Activated T-helper 1 cell treated with anti-CD3 and anti-CD28 coated beads, Interleukin-12 subunit alpha, Interleukin-12 subunit beta, Interleukin-2, Interleukin-4 antibody, amounts not matched to agents 30 ng/mL and 10 ng/mL and 1 ng/mL, durations not matched to agents 14 hours and 24 hours and 36 hours (primary cell): ENCODE measurements at places on chromosomes 16 and 17. TPM values are rescaled to one million over a fixed set of nuclear protein-coding genes. Genes with fewer than 3 reads are reported as not detected.
A peak's percentile ranks its signal among the peaks of the same experiment; 100 is the strongest.

GRCh38 chr16:20314575-20314974, 12.7 kb downstream of the GP2 start:
- no peaks in the 10 kb centered on the region for H3K4me1 ChIP-seq
- no peak overlapping the region for H3K27ac ChIP-seq
- no peaks in the 10 kb centered on the region for H3K27me3 ChIP-seq
- no peak overlapping the region for H3K4me3 ChIP-seq

Gene MLST8
- total RNA-seq = 57.0 and 61.9 TPM in 2 replicates

GRCh38 chr17:76989519-76989918, 121.3 kb downstream of the MGAT5B start:
- H3K27ac ChIP-seq = no peak overlapping the region
- no peak for DNase-seq
- H3K27me3 ChIP-seq = no peaks in the 10 kb centered on the region
- H3K36me3 ChIP-seq = no peaks in the 10 kb centered on the region
- no peak overlapping the region for H3K4me3 ChIP-seq

DNA sequence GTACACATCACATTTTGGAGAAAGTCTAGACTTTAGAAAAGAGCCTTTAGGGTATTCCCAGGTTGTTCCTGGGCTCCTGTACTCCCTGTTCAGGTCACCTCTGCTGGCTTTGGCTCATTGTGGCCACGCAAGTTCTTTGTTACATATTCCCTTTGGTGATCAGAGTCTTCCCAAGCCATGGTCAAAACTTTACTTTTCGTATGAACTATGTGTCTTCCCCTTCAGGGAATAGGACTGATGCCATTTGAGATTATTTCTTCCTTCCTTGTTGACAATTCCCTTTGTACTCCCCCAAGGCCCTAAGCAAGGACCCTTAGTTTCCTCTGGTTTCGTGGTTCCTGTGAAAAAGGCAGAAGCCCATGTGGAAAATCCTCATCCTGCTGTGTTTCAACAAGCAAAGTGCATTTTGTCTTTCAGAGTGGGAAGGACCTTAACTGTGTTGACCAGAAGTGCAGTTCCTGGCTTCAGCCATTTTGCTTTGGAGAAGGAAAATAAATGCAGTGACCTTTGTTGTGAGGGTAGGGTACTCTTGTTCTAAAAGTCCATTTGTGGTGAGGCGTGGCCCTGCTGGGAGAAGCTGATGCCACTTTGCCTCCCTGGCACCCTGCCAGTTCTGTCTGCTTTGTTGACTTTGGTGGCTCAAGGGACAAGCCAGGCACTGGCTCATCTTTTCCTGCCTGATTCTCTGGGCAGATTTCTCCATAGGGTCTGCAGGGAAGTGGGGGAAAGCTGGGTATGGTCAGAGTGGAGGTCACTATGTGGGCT, 55.1 kb downstream of the ZNRF1 start:
- H3K27ac ChIP-seq = no peak overlapping the region
- H3K27me3 ChIP-seq = no peaks in the 10 kb centered on the region
- H3K4me1 ChIP-seq = peaks cover 36% of the 10 kb centered on the region
- no peak for DNase-seq
- peaks cover 30% of the 10 kb centered on the region for H3K36me3 ChIP-seq
- H3K4me3 ChIP-seq = no peak overlapping the region

Gene VAT1L
- not detected in 2 replicates for total RNA-seq

DNA sequence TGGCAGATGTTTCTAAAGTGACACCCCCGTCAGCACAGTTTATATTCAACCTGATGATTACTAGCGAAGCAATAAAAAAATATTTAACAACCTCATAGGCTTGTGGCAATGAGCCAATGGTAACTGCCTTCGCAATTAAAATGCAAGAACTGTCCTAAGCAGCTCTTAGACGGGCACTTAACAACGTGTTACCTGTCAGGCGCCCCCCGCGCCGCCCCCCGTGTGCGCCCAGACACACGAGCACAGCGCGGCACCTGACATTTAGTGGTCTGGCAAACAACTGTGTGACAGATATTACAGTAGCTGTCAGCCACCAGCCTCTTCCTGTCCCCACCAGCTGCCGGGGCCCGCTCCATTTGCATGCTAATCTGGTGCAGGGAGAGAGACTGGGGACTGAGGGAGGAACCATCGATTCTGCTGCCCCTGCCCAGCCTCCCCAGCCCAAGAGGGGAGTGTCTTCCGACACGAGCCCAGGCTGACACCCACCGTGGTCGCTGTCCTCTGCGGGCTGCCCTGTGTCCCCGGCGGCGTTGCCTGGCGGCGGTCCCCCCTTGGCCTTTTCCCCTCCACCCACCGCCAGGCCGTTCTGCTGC, 12.7 kb downstream of the NDUFAF8 start:
- no peak overlapping the region for H3K27ac ChIP-seq
- no peak for DNase-seq
- H3K4me3 ChIP-seq = no peak overlapping the region
- no peaks in the 10 kb centered on the region for H3K4me1 ChIP-seq

Gene ADAMTS18
- 0.05 TPM in 1 of 2 replicates, not detected in the other for total RNA-seq

- H3K4me3 ChIP-seq = no peak overlapping the region
- H3K27ac ChIP-seq = no peak overlapping the region
- no peaks in the 10 kb centered on the region for H3K4me1 ChIP-seq
- no peak for DNase-seq
- H3K27me3 ChIP-seq = no peaks in the 10 kb centered on the region
- H3K36me3 ChIP-seq = no peaks in the 10 kb centered on the region
Measured at GRCh38 chr16:29314292-29314934, 92.1 kb downstream of the NPIPB11 start.

DNA sequence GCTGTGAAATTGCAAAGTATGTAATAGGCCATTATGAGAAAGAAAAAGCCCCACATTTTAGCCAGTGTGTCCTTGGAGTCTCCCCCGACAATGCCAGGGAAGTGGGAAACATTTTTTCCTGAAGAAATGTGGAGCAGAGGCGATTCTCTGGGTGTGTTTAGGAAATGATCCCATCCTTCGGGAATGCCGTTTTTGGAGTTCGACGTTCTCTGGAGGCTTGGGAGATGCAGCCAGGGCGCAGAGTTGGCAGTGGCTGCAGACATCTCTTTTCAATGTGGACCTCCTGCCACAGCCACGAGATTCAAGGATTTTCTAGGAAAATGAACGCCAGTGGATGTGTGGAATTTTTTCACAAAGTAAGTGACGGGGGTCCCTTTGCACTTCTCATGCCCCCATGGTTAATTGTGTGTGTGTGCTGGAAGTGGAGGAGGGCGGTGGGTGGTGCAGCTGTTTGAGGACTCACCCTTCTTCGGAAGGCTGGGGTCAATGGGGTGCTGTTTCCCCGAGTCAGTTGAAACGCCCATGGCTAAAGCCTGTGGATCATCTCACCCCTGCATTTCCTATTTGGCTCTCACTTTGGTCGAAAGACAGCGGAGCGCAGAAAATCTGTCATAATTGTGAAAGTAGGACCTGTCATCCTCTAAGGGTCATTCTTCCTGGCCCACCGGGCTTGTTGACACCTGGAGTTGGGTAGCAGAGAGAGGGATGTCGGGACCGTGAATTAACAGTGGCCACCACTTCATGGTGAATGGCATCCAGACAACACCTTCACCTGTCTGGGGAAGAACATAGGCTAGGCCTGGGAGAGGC, 73.2 kb downstream of the CMIP start:
- peaks cover 52% of the 10 kb centered on the region for H3K4me1 ChIP-seq
- no peak overlapping the region for H3K27ac ChIP-seq
- no peak for DNase-seq
- no peak overlapping the region for H3K4me3 ChIP-seq
- H3K36me3 ChIP-seq = peaks cover 2% of the 10 kb centered on the region
- H3K27me3 ChIP-seq = no peaks in the 10 kb centered on the region

Gene TMEM238L
- not detected in 2 replicates for total RNA-seq

Gene DRC7
- not detected in 2 replicates for total RNA-seq

- H3K36me3 ChIP-seq = no peaks in the 10 kb centered on the region
- H3K4me1 ChIP-seq = no peaks in the 10 kb centered on the region
Measured at GRCh38 chr16:49497466-49497865, 123.9 kb downstream of the C16orf78 start.

Gene TBC1D3H
- total RNA-seq = not detected in 2 replicates

- H3K4me1 ChIP-seq = peaks cover 3% of the 10 kb centered on the region
- H3K36me3 ChIP-seq = no peaks in the 10 kb centered on the region
- DNase-seq = no peak
- no peak overlapping the region for H3K4me3 ChIP-seq
- no peak overlapping the region for H3K27ac ChIP-seq
- H3K27me3 ChIP-seq = peaks cover 15% of the 10 kb centered on the region
Measured at GRCh38 chr17:77862890-77863813, 95.4 kb upstream of the TNRC6C start.

Gene DBF4B
- total RNA-seq = 22.5 and 22.8 TPM in 2 replicates

DNA sequence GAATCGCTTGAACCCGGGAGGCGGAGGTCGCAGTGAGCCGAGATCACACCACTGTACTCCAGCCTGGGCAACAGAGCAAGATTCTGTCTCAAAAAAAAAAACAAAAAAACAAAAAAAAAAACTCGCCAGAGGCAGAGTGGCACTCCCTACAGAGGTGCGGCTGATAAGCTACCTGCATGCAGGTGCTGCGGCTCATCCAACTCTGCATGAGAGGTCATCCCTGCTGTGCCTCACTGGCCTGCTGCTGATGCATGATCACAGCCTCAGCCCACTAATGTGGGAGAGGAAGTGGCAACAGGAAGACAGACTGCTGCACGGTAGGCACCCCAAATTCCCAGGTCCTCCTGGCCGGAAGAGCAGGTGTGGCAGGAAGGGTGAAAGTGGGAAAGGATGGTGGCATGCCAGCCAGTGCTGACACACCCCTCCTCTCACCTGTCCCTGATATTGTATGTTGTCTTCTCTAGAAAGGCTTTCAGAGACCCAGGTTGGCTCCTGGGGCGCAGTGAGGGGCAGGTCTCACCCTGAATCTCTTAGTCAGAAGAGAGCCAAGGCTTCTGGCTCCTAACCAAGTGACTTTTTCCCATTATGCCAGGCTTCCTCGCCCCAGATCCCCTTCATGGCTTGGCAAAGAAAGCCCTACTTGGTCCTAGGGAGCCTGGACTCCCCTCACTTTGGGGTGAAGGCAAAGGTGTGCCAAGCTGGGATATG, 11.8 kb downstream of the NXPH3 start:
- no peaks in the 10 kb centered on the region for H3K27me3 ChIP-seq
- H3K4me1 ChIP-seq = no peaks in the 10 kb centered on the region
- no peak overlapping the region for H3K4me3 ChIP-seq
- no peak overlapping the region for H3K27ac ChIP-seq
- no peak for DNase-seq

DNA sequence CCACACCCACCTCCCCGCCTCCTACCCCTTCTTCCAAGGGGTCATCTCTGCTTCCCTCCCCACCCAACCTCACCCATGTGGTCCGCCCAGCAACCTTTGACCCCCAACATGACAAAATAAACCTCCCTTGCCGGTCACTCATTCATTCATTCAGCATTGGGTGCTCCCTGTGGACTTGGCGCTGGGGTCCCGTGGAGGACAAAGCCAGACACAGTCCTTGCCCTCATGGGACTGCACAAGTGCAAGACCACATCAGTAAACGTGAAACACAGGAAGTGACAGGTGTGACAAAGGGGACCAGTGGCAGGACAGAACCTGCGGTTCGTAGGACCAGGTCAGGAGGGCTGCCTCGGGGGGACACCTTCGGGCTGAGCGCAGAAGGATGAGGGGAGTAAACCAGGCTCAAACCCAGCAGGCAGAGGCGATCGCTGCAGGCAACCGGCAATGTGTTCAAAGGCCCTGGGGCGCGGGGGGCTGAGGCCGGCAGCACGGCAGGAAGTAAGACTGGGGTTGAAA, 185.4 kb downstream of the SEC14L1 start:
- peaks cover 40% of the 10 kb centered on the region for H3K4me1 ChIP-seq
- no peak overlapping the region for H3K4me3 ChIP-seq
- peak overlapping the region; percentile 60 for H3K27ac ChIP-seq
- no peak for DNase-seq
- H3K36me3 ChIP-seq = no peaks in the 10 kb centered on the region

GRCh38 chr16:88662843-88663606, at the start of gene MVD:
MVD (minus strand) TSS chr16:88663091; CDS start chr16:88663080, 11 bp downstream.
- peak within 1 kb of the TSS; percentile 88 for H3K4me3 ChIP-seq
- H3K36me3 ChIP-seq = peaks cover 5% of the 10 kb centered on the region
- peak within 1 kb of the TSS; percentile 84 for H3K27ac ChIP-seq

Gene ESRP2
- total RNA-seq = 0.10 and 0.12 TPM in 2 replicates

Gene KLHL10
- total RNA-seq = not detected in 2 replicates

DNA sequence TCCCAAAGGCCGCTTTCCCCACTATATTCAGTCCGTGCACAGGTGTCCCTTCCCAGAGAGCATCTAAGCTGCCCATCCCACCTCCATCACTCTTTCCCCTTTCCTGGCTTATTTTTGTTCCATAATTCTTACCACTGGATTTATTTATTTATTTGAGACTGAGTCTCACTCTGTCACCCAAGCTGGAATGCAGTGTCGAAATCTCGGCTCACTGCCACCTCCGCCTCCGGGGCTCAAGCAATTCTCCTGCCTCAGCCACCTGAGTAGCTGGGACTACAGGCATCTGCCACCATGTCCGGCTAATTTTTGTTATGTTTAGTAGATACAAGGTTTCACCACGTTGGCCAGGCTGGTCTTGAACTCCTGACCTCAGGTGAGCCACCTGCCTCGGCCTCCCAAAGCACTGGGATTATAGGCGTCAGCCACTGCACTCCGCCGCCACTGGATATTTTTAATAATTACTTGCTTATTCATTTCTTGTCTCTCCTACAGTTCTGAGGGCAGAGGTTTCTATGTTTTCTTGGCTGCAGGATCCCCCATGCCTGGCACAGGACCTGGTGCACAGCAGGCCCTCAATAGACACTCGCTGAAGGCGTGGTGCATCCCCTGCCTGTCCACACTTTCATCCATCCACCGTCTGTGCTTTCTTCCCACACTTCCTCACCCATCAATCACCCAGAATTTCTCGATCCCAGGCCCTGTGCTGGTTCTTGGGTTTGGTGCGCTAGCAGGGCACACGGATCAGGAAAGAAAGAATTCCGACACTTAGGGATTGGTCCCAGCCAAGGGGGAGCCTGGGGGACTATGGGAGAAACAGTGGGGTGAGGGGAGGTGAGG, 9.9 kb upstream of the ADGRG1 start:
- no peak overlapping the region for H3K4me3 ChIP-seq
- no peak for DNase-seq
- peaks cover 4% of the 10 kb centered on the region for H3K27me3 ChIP-seq
- peak overlapping the region; percentile 44 for H3K27ac ChIP-seq
- peaks cover 18% of the 10 kb centered on the region for H3K4me1 ChIP-seq

Gene KRT20
- not detected in 2 replicates for total RNA-seq

DNA sequence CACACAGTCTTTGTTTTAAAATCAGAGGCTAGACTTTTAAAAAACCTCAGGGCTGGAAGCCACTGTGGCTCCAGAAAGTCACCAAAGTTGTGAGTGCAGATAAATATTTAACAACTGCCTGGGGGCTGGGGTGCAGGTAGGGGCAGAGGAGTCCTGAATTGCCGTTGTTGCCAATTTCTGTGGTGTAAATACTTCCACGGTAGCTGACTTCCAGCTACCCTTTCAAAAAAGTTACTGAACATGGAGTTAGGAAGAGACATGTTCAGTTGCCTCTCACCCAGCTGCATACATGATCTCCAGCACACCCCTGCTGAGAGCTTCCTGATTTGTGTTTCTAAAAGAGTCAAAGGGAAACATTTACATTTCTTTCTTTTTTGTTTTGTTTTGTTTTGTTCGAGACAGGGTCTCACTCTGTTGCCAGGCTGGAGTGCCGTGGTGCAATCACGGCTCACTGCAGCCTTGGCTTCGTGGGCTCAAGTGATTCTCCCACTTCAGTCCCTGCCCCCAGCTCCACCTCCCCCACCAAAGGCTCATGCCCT, 58.7 kb downstream of the PLXDC1 start:
- H3K36me3 ChIP-seq = no peaks in the 10 kb centered on the region
- peak overlapping the region; percentile 67 for H3K4me3 ChIP-seq
- DNase-seq = no peak
- peaks cover 57% of the 10 kb centered on the region for H3K4me1 ChIP-seq
- no peaks in the 10 kb centered on the region for H3K27me3 ChIP-seq
- peak overlapping the region; percentile 13 for H3K27ac ChIP-seq

Gene KRTAP9-8
- not detected in 2 replicates for total RNA-seq
